Activated CD4-positive, alpha-beta T cell treated with anti-CD3 and anti-CD28 coated beads, Interleukin-2, amount 10 ng/mL, durations not matched to agents 24 days and 14 days (primary cell): ENCODE measurements at places on chromosomes 1 and 21. TPM values are rescaled to one million over a fixed set of nuclear protein-coding genes. Genes with fewer than 3 reads are reported as not detected.

Gene ORC1
- 43.5 and 44.2 TPM in 2 replicates for total RNA-seq

Gene CD53
- 185 and 190 TPM in 2 replicates for total RNA-seq

Gene KRTAP11-1
- total RNA-seq: not detected in 2 replicates

Gene LCE1C
- total RNA-seq: not detected in 2 replicates

- H3K36me3 ChIP-seq: no peaks in the 10 kb centered on the region
- peaks cover 3% of the 10 kb centered on the region for H3K4me1 ChIP-seq
- peaks cover 32% of the 10 kb centered on the region for H3K27me3 ChIP-seq
- no peak for DNase-seq
- H3K4me3 ChIP-seq: no peak overlapping the region
Observed at GRCh38 chr1:244080343-244080929, 29.4 kb downstream of the ZBTB18 start.

DNA sequence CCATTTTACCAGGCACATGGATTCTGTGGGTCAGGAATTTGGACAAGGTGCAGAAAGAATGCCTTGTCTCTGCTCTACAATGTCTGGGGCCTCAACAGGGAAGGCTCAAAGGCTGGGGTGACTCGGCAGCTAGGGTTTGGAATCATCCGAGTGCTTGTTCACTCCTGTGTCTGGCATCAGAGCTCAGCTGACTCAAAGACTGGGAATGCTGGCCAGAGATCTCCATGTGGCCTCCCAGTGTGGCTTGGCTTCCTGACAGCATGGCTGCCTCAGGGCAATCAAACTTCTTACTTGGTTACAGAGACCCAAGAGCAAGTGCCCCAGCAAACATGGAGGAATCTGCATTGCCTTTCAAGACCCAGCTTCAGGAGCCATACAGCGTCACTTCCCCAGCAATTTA lies 110.5 kb downstream of the TOMM20 start:
- H3K27me3 ChIP-seq: no peaks in the 10 kb centered on the region
- peaks cover 77% of the 10 kb centered on the region for H3K4me1 ChIP-seq
- no peak for DNase-seq
- H3K27ac ChIP-seq: peak overlapping the region; percentile 95
- no peak overlapping the region for H3K4me3 ChIP-seq
- peaks cover 12% of the 10 kb centered on the region for H3K36me3 ChIP-seq

- DNase-seq: no peak
- H3K27ac ChIP-seq: no peak overlapping the region
- H3K4me1 ChIP-seq: no peaks in the 10 kb centered on the region
- no peaks in the 10 kb centered on the region for H3K36me3 ChIP-seq
- H3K27me3 ChIP-seq: no peaks in the 10 kb centered on the region
Observed at GRCh38 chr1:4150262-4150661, 250.2 kb upstream of the C1orf174 start.

DNA sequence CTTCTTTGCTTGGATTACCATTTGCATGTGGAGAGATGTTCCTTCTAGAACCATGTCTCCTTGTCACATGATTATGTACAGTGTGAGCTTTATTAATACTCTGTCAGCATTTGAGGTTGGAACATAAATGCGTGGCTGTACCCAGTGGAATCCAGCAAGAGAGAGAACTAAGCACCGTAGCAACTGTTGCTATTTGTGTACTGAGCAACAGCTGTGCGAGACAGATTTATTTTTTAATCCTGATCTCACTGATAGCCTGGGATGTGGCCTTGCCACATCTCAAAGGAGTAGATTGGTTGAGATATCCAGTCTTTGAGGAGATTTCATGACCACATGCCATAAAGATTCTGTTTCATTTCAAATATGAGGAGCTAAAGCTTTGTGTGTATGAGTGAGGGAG lies 43.4 kb downstream of the KIF1B start:
- H3K4me3 ChIP-seq: no peak overlapping the region
- no peaks in the 10 kb centered on the region for H3K27me3 ChIP-seq
- peaks cover 4% of the 10 kb centered on the region for H3K36me3 ChIP-seq
- no peak for DNase-seq
- H3K4me1 ChIP-seq: peaks cover 6% of the 10 kb centered on the region
- H3K27ac ChIP-seq: no peak overlapping the region

GRCh38 chr1:12305377-12305776 lies 75.5 kb downstream of the VPS13D start:
- H3K4me1 ChIP-seq: no peaks in the 10 kb centered on the region
- DNase-seq: no peak
- peaks cover 58% of the 10 kb centered on the region for H3K36me3 ChIP-seq
- no peaks in the 10 kb centered on the region for H3K27me3 ChIP-seq

DNA sequence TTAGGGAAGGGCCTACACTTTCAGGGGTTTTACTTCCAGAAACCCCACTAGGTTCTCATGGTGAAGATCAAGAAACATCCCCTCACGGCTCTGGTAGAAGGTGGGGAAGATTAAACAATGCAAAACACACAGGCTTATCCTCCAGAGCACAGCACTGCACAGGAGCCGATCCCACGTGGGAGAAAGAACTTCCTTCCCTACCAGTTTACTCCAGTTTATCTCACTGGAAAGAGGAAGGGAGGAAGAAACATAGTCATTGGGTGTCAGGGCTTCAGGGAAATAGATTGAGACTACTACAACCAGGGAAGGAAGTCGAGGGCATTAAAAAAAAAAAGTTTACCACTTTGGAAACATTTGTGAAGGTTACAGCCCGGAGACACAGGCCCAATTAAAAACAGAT lies 164.4 kb downstream of the NTPCR start:
- H3K27me3 ChIP-seq: no peaks in the 10 kb centered on the region
- peaks cover 33% of the 10 kb centered on the region for H3K4me1 ChIP-seq
- no peak for DNase-seq
- peak overlapping the region; percentile 59 for H3K27ac ChIP-seq

DNA sequence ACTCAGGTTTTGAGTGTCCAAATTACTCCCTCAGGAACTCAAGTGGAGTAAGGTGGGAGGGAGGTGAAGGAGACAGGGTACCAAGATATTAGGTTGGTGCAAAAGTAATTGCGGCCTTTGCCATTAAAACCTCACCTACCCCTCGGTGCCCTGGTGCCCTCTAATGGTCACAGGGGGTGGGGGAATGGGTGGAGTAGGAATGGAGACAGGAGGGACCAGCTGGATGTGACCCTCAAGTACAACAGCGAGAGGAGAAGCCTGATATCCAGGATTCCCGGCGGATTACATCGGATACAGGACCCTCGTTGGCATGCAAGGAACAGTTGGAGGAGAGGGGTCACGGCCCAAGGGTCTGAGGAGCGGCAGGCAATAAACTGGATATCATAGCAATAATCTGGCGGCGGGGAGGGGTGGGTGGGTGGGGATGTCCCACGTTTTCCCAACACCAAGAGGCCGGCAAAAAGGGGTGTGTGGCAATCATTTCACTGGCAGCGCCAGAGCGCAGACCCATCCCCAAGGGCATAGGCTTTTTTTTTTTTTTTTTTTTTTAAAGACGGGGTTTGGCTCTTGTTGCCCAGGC lies 4.3 kb upstream of the ZBTB7B start:
- peaks cover 37% of the 10 kb centered on the region for H3K4me1 ChIP-seq
- peak overlapping the region; percentile 99 for H3K4me3 ChIP-seq
- no peak for DNase-seq
- peaks cover 5% of the 10 kb centered on the region for H3K36me3 ChIP-seq
- no peaks in the 10 kb centered on the region for H3K27me3 ChIP-seq

GRCh38 chr1:113046569-113046968 lies 26.4 kb upstream of the LRIG2 start:
- no peak overlapping the region for H3K27ac ChIP-seq
- peaks cover 42% of the 10 kb centered on the region for H3K4me1 ChIP-seq
- H3K4me3 ChIP-seq: peak overlapping the region; percentile 41
- no peaks in the 10 kb centered on the region for H3K27me3 ChIP-seq
